Suppressor macrophage treated with lipopolysaccharide for 4 hours (primary cell): ENCODE measurements at places on chromosomes 7 and 10.

GRCh38 chr7:131819891-131820290 is 263.5 kb upstream of the PODXL start:
- DNase-seq = no peak

DNA sequence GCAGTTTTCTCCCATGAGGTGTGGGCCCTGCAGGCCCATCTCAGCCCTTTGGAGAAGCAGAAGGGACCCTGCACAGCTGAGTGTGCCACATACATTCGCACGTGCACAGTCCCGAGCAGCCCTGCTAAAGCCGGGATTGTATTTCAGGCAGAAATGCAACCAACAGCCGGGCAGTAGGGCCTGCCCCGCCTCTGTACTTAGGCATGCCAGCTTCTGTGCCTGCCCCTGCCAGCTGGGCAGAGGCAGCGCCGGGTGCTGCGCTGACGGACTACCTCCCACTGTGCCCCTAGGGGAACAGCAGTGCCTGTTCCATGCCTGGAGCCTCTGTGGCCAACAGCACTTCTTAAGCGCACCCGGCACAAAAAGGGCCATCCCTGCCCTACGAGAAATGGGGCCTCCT is 170.3 kb downstream of the NEURL1 start:
- no peak for DNase-seq

DNA sequence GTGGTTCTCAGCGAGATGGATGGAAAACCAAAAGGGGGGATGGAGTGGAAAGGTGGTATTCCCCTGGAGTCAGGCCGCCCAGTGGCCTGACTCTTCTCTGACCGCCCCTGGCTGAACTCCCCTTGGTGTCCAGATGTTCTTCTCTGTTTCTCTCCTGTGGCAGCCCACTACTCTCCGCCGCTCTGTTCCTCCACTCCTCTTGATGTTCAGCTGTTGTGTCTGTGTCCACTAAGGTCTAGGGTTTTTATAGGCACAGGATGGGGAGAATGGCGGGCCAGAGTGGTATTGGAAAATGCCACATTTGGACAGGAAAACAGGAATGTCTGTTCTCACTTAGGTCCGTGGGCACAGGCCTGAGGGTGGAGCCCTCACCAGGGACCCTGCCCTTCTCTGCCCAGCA is 954.3 kb upstream of the MBL2 start:
- no peak for DNase-seq

DNA sequence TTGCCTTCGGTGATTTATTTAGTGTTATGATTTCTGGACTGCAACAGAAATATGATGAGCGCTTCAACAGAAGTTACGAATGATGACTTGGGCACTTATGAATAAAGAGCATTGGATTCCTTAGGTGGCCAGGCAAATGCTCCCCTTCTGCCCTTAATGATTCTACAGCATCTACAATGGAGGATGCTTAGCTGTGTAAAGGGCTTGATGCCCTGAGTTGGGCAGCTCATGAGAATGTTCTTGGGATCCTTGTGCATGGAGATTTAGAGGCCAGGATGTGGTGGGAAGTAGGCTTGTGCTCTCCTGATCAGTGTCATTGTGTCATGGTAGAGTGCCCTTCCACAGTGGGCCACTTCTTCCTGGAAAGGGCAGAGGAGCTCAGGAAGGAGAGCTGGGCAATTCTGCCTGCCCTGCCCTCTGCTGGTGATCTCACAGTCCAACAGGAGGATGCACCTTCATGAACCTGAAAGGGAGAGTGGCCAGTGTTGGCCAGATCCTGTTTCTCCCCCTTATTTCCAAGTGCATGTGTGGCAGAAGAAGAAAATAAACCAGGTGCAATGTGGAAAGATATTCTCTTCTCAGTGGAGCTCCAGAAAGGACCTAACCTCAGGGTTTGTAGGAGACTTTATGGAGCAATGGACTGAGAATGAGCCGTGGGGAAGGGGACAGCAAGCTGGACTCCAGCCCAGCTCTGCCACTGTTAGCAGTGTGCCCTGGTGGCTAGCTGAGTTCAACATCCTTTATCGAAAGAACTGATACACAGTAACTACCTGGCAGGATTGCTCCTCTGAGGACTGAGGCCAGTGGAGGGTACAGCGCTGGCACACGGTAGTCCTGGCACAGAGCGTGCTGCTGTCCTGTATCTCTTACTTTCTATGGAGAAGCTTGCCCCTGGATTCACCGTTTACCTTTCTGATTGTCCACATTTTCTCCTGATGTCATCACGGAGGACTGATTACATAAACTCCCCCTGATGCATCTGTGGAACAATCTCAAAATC is 182.9 kb downstream of the BMPER start:
- DNase-seq = no peak

DNA sequence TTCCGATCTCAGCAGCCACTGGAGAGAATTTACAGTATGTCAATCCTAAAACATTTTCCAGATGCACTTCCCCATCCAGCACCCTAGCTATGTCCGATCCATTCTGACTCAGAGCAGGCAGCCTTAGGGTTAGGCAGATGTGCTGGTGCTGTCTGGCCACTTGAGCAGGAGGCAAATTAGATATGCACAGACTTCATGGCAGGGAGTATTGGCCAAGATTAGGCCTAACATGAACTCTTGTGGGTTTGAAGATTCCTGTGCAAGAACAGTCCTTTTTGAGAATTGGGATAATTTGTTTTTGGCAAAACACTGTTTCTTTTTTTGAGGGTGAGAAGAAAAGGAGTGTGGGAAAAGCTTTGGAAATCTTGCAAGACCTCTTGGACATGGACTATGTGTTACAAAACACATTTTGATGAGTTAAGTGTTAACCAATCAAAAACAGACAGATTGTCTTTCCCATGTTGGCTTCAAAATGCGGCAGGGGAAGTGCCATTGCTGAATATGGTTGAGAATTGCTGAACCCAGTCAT is 218.6 kb upstream of the INHBA start:
- no peak for DNase-seq

DNA sequence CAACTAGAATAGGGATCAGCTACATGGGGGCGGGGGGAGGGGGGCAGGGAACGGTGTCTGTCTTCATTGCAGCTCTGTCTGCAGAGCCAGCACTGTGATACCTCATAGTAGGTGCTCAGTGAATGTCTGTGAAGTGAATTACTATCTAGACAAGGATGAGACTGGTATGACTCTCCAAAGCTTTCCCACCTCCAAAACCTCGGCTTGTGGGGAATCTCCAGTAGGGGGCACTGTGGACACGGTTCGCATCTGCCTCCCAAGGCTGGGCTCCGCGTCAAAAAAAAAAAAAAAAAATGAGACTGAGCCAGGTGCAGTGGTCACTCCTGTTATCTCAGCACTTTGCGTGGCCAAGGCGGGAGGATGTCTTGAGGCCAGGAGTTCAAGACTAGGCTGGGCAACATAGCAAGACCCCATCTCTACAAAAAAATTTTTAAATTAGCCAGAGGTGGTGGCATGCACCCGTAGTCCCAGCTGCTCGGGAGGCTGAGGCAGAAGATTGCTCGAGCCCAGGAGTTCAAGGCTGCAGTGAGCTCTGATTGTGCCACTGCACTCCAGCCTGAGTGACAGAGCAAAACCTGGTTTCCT is 9.6 kb downstream of the TRIM56 start:
- peak; percentile 68 for DNase-seq

- DNase-seq = no peak
Measured at GRCh38 chr10:72090326-72090725, 2.0 kb upstream of the SPOCK2 start.

DNA sequence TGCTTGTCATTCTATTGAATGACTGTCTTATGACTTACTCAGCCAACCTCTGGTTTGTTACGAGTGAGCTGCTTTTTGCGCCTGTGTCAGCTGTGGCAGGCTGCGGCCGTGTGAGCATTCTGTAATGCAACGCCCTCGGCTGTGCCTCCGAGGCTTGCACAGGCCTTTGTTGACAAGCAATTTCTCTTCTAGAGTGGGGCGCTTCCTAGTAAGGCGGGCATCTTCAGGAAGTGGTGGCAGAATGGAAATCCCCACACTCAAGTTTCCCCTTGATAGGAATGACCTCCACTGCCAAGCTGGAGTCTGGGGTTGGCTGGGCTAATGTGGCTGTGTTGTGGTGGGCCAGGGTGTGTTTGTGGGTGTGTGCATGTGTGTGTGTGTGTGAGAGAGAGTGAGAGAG is 20.2 kb upstream of the TMEM178B start:
- DNase-seq = peak; percentile 70

- DNase-seq = peak; percentile 97
Measured at GRCh38 chr10:98134431-98135221, at the start of gene R3HCC1L. Gene R3HCC1L (plus strand): TSS chr10:98134657. CDS start chr10:98208115, 73,458 bp downstream.

DNA sequence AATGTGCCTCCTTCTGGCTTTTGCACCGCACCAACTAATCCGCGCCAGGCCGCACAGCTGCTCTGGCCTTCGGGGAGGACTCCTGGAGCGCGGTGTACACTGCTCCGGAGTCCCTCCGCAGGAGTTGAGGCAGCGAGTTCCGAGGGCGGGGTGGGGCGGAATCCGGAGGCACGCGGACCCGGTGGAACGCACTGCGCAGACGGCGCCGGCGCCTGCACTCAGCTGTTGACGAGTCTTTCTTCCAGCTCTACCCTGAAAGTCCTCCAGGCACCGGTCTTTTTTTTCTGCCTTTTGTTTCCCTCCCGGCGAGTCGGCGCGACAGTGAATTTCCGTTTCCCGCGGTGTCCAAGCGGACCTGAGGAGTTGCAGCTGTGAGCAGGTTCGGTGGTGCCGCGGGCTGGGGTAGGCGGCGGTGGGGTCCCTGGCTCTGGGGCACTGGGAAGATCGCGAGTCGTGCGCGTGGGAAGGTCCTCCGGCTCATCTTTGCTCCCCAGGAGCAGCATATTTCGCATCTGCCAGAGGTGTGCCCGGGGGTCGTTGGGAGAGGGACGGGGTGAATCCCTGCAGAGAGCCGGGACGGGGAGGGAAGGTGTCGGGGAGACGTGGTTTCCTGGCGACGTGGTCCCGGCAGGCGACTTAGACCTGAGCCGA is 44.1 kb downstream of the SFTPD start:
- DNase-seq = peak; percentile 41

GRCh38 chr7:31456646-31457368 is 57.1 kb upstream of the ITPRID1 start:
- no peak for DNase-seq

DNA sequence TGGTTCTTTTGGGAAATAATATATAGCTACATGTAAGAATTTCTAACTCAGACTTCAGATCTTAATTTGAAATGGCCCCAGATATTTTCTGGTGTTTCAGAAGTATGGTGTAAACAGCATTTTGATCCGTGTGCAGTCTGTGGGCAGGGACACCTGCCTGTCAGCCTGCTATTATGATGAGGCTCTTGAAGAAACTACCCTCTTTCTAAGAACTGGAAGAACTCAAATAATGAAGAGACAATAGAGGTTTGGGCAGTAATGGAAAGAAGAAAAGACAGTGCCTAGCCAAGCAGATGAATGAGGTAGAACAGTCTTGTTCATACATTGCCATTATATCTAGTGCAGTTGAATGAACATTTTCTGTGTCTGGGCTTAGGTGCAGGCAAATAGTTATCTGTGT is 256.6 kb downstream of the ARHGAP21 start:
- no peak for DNase-seq

- DNase-seq = no peak
Measured at GRCh38 chr10:102988404-102989314, 70.6 kb downstream of the CNNM2 start.

DNA sequence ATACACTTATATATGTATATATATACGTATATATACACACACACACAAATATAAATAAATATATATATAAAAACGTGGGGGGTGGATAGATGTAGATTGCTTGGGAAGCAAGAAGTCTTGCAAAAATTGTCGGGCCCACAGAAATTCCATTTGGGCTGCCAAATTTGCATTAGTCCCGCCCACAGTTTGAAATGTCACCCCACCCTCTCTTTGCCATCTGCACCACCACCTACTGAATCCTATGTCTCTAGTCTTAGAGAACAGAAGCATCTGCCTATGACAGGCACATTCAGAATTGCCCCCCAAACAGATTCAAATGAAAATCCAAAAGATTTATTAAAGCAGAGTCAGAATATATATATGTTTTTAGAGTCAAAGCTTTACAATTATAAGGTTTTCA is 25.6 kb upstream of the CACNA2D1 start:
- no peak for DNase-seq

GRCh38 chr7:37282927-37283326 is 165.7 kb downstream of the ELMO1 start:
- DNase-seq = no peak

DNA sequence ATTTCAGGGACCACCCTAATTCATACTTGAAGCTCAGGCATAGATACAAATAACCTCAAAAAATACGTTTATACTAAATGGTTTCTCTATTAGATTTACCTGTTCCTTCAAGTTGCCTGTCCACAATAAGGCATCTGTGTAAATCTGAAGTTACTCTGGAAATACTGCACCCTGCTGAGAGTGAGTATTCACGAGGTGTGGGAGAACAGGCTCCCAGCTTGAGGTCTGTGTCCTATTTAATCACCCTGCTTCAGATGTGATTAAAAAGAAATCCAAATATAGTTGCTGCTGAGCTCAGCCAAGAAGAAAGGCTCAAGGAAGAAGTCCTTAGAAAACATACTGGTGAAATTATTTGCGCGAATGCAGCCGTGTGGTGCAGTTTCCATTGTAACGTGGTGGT is 136.8 kb downstream of the KLF6 start:
- DNase-seq = no peak

- no peak for DNase-seq
Measured at GRCh38 chr7:66409493-66409892, 204.4 kb downstream of the TPST1 start.

DNA sequence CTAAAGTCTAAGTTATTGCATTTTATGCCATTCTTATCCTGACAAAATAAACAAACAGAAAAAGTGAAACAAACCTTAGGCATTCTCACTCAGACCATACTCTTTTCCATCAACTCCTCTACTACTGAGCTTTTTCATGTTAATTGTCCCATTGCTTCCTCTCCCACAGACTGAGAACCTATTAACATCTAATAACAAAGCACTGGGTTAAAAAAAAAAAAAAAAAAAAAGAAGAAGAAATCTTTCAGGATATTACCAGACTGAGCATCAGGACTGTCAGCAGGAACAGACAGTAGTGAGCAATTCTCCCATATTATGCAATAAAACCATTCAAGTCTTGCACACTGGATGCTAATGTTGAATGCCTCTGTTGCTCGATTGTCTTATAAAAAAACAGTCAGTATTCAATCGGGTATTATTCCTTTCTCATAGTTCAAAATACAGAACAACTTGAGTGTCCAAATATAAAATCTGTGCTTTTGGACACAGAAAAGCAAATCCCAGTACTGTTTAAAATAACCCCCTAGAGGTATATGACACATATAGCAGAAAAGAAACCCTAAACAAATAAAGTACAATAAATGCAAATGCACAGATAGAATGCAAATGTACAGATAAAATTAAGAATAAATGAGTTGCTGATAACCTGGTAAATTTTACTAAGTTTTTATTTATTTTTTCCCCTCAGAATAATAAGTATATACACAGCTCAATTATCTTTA is 531.3 kb upstream of the LRRTM3 start:
- DNase-seq = no peak

DNA sequence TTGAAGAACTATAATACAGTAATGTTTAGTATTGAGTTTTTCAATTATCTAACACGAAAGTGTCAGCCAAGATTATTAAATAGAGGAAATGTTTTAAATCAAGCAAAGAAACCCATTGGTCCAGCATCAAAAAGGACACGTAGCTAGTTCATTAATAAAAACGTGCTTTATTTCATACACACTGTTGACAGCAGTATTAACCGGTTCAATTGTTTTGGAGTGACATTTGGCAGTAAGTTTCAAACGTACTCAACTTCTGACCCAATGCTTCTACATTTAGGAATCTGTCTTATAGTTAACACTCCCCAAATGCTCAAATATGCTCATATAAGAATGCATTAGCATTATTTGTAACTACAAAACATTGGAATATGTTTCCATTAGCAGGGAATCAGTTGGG is 41.3 kb downstream of the SLC16A12 start:
- DNase-seq = no peak

GRCh38 chr10:95467162-95467599 is 94.0 kb downstream of the SORBS1 start:
- DNase-seq = no peak

- DNase-seq = no peak
Measured at GRCh38 chr10:12018438-12019282, 23.9 kb downstream of the UPF2 start.
